ENCODE measurements at places on chromosomes 2 and 18.

DNA sequence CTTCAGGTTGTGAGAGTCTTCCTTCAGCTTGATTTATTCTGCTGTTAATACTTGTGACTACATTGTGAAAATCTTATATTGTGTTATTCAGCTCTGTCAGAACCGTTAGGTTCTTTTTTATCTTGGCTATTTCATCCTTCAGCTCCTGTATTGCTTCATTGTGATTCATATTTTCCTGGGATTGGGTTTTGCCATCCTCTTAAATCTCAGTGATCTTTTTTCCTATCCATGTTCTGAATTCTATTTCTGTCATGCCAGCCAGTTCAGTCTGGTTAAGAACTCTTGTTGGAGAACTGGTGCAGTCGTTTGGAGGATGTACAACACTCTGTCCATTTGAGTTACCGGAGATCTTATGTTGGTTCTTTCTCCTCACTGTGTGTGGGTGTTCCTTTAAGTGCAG lies 19.1 kb downstream of the MSTN start:
- DNase-seq = no peak

DNA sequence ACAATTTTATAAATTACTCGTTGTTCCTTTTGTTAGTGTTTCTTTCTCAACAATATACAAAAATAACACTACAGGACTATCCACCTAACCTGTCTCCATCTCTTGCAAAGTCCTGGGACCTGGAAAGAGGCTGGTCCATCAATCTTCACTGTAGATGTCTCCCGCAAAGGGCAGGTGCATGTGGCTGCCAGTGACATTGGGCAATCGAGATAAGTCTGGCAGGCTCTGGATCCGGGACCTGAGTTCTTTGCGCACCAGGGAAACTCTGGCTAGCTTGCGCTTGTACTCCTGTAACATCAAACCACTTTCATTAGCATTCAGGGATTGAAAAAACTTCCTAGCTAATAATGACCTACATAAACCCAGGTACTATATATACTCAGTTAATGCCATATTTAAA lies 20.5 kb downstream of the RMP24 start:
- no peak for DNase-seq

GRCh38 chr2:101823347-101823791 lies 125.9 kb downstream of the MAP4K4 start:
- DNase-seq = peak; percentile 54

GRCh38 chr2:111055735-111056134 lies 65.0 kb upstream of the BCL2L11 start:
- no peak for DNase-seq

DNA sequence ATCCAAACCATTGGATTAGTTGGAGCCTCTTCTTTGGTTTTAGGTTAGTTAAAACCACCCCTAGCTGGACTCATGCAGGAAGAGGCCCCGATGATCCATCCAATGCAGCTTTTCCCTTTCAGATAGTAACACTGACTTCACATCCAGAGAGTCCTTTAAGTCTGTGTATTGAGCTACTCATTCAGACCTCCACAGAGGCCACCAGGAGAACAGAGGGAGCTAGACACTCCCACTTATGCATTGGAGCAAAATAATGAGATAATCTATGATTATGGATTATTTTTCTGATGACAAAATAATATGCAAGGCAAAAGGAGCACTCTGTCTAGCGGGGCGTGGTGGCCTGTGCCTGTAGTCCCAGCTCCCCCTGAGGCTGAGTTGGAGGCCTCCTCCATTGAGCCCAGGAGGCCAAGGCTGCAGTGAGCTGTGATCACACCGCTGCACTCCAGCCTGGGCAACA lies 1.6 kb upstream of the ROCK2 start:
- no peak for DNase-seq

GRCh38 chr2:39435741-39436591 lies 1.1 kb downstream of the MAP4K3 start:
- DNase-seq = no peak

DNA sequence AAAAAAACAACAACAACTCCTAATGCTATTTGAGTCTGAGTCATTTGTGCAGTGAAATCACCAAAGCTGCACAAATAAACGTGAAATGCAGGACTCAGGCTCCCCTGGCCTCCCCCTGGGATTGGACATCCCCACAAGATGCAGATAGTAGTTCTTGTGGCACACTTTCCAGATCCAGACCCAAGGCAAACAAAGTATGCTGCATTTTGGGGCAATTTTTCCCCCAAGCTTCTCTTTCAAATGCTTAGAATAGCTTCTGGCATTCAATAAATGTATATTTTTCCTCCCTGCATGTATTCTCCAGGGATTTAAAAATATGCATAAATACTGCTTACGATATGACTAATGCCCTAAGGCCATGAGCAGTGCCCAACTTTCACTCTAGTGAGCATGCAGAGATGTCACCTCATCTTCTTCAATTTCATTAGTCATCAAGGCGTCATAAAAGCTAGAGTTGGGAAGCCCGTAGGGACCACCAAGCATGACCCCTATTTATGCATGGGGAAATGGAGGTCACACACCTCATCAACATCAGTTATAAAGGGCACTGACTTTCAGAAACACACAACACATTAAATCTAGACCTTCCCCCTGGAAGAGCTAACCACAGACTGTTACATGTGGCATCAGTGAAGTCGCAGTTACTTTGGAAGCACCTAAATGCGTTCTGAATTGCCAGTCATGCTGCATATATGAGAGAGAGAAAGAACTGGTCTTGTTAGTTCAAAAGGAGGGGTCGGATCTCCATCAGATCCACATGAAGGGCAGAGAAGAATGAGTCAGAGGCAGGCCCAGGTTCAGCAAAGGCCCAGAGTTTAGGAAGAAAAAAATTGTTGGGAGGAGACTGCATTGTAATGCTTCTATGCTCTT lies 374.1 kb downstream of the LPIN1 start:
- no peak for DNase-seq

Measured in activated T-cell treated with anti-CD3 and anti-CD28 coated beads for 48 hours (primary cell).